ENCODE measurements at places on chromosomes 6 and 20.

- ATAC-seq: no peak
Observed at GRCh38 chr20:63895952-63896263, 982 bp downstream of the DNAJC5 start.

DNA sequence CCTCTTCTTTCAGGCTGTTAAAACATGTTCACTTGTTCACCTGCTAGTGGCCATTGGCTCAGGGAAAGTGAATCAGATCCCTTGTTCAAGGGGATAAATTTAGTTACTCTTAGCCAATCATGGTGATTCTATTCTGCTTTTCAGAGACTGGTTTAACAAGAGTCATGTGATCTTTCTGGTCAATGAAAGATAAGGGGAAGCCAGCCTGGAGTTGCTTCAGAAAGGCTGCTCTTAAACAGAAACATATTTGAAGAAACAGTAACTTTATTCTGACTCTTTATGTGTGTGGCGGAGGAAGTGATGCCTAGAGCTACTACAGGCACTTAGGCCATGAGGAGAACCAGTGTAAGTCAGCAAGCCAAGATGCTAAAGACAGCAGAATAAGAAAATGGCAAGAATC lies 28.1 kb upstream of the AHI1 start:
- ATAC-seq: no peak

- no peak for ATAC-seq
Observed at GRCh38 chr6:144675231-144675861, 390.2 kb downstream of the UTRN start.

GRCh38 chr6:13683038-13683437 lies 28.6 kb downstream of the RANBP9 start:
- ATAC-seq: no peak

DNA sequence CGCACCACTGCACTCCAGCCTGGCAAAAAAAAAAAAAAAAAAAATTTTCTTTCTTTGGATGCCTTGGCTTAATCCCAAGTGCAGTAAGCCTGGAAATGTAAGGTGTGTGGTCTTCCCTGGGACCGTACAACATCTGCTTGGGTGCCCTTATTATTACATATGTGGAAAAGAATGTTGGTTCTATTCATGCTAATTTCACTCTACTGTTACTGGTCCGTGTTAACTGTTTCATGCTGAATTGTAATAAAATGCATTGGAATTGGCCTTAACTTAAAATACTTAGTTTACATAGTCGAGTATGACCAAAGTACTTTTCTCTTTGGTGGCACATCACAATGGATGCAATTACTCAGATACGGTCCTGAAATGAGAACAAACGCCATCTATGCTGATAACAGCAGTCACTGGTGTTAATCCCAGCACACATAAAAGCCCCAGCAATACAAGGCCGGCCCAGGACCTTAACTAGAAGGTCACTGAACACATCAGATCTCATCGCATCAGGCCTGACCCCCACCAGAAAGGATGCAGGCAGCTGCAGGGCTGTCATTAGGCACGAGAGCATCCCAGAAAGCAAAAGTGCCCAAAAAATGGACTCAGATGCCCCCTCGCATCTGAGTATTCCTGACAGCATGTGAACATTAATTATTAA lies 1.2 kb downstream of the SERPINB6 start:
- ATAC-seq: no peak

DNA sequence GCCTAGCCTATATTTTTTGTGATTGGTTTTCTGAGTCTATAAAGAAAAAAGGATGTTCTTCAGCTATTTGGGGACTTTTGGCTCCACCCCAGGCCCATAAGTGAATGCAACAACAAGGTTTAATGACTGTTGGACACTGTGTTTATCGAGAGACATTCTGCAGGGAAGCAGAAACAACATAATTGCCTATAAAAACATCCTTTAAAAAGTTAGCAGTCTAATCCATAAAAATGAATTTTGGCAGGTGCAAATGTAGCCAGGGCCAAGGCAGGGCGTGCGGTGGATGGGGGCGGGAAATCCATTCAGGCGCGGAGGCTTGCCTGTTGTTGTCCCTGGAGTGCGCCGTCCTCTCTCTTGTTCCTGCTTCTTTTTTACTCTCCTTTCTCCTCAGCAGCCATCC lies 99.3 kb downstream of the PAX1 start:
- ATAC-seq: no peak

- no peak for ATAC-seq
Observed at GRCh38 chr6:20709451-20709850, 175.2 kb downstream of the CDKAL1 start.

GRCh38 chr20:20395903-20396568 lies 28.1 kb downstream of the INSM1 start:
- peak; percentile 29 for ATAC-seq

GRCh38 chr6:21426841-21427490 lies 166.6 kb upstream of the SOX4 start:
- ATAC-seq: no peak

DNA sequence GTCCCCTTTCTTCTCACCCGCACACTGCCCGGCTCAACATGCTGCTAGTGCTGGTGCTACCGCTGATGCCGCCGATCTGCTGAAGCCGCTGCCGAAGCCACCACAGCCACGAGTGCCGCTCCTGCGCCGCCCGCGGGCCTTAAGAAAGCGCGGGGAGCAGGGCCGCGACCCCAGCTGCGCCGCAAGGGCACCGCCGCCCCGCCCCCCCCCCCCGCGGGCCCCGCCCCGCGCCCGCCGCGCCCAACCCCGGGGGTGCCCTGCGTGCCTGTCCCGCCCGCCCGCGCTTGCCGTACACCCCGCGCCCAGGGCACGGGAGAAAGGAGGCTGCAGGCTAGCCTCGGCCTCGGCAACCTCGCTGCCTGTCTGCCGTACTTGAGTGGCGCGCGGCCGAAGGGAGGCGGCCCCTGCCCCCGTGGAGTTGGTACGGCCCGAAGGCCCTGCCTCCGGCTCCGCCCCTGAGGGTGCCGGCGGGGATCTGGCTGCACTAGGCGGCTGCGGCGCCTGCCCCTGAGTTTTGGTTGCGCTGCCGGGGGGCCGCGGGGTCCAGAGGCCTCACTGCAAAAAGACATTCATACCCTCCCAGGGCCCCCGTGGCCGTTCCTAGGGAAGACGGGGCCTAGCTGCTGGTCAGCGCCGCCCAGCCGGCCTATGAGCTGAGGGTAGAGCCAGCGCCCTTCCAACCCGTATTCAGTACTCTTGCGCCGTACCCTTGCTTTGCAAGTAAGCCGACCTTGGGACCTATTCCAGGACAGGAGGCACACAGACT lies at the start of gene SOD2:
TSS of gene SOD2 (minus strand) at position 114 of the 766 bp plus-strand sequence. CDS start at position 40, 74 bp downstream.
- ATAC-seq: peak; percentile 92

DNA sequence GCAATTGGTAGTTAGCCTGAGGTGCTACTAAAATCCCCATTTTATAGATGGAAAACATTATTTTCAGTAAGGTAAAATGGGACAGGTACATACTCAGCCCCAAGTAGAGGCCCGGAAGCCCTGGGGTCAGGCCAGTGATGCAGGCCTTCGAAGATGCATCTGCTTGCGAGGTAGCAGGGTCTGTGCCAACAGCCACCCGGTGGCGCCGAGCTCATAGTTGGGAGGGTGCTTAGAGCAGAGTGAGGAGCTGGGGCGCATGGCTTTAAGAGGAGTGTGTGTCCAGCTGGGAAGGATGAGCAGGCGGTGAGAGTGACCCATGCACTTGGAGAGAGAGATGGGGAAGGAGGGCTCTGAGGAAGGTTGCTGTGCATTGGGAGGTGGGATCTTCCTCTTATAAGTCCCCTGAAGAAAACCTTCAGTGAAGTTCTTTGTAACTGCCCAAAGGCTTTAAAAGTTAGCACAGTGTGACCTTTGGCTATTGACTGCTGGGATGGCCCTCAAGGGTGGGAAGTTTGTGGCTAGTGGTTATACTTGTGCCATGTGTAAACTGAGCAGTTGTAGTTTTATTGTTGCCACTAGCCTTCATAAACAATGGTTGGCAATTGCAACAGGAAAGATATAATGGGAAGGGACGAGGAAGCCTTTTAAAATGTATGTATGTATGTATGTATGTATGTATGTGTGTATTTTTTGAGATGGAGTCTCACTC lies 71.1 kb downstream of the TOX2 start:
- ATAC-seq: no peak

- ATAC-seq: peak; percentile 77
Observed at GRCh38 chr20:19692685-19693119, 65.4 kb upstream of the RIN2 start.

DNA sequence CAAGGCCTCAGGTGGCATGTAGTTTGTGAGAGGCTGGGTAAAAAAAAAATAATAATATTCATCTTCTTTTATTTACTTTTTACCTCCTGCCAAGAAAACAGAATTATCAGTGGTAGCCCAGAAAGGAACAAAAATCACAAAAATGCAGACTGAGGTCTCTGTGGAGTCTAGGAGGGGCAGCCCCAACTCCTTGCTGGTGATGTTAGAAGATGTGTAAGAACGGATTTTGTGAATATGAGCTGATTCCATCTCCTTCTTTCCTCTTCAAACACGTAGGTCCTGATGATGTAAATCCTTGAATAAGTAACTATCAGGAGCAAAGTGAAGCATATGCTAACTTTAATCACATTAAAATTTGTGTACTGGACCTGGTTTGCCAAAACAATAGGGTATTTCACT lies 226.8 kb downstream of the EYA4 start:
- ATAC-seq: no peak
